Camera-type eye (tissue), 1 donor: ENCODE measurements at places on chromosomes 11 and 22. TPM values are rescaled to one million over a fixed set of nuclear protein-coding genes. Genes with fewer than 3 reads are reported as not detected.

Gene KRTAP5-8
- not detected for total RNA-seq

Gene OR51B4
- not detected for total RNA-seq

Gene C11orf86
- total RNA-seq, result not detected

Gene RAB36
- 8.3 TPM for total RNA-seq

Gene HTR3B
- total RNA-seq, result not detected

Gene RAG2
- 0.49 TPM for total RNA-seq

Gene ZDHHC24
- total RNA-seq, result 10.4 TPM
